AG09309 (cell line): ENCODE measurements at places on chromosomes 3 and 15.

- no peak for DNase-seq
Observed at GRCh38 chr3:5294356-5294755, 106.8 kb downstream of the EDEM1 start.

GRCh38 chr3:72317491-72317890 lies 530.8 kb downstream of the SHQ1 start:
- DNase-seq = no peak

GRCh38 chr3:27626596-27627118 lies 95.5 kb downstream of the EOMES start:
- no peak for DNase-seq

DNA sequence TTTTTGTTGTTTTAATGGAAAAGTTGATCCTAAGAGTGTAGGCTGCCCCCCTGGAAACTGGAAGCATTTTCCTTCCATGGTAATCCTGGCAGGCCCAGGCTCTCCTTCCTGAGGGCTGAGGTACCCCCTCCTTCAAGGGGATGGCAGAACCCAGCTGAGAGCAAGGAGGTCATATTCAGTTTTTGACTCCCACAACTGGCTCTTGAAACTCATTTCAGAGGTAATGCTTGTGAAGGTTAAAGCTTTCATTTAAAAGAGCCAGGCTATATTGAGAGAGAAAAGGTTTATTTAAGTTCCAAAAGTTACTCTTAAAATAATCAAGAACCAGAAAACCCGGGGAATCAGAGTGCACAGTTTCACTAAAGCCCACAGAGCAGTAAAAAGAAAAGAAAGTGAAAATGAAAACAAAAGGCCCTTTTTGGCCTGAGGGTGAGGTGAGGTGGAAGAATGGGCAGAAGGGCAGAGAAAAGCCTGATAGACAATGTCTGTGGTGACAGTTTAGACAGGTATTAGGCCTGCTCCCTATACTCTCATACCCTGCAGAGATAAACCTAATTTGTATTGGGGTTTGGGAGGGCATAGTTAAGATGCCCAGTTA lies 47.0 kb upstream of the RBP1 start:
- no peak for DNase-seq

- DNase-seq = no peak
Observed at GRCh38 chr15:29571792-29572431, 250.4 kb downstream of the TJP1 start.

DNA sequence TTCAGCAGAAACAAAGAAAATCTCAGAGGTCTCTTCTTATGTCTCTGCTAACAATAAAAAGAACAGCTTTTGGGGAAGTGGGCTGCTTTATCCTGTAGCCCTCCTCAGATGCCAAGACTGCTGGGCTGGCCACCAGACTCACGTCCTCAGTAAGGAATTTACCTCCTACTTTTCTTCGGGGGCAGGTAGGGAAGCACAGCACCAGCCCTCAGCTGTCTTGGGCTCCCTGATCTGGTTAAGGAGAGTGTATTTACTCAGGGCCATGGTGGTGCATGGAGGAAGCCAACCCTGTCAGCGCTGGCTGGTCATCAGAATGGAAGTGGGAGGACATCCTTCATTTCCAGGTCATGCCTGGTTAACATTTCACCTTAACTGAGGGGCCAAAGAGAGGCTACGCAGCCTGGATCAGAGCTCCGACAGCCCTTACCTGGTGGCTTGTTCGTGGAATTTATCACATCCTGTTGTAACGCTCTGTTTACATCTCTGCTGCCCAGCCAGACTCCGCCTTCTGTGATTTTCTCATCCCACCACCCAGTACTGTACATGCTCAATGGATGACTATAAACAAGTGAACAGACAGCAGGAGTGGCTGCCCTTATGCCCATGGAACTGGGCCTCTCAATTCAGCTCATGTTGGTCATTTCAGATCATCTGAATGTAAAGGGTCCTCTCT lies 108.3 kb downstream of the IGF2BP2 start:
- DNase-seq = no peak

DNA sequence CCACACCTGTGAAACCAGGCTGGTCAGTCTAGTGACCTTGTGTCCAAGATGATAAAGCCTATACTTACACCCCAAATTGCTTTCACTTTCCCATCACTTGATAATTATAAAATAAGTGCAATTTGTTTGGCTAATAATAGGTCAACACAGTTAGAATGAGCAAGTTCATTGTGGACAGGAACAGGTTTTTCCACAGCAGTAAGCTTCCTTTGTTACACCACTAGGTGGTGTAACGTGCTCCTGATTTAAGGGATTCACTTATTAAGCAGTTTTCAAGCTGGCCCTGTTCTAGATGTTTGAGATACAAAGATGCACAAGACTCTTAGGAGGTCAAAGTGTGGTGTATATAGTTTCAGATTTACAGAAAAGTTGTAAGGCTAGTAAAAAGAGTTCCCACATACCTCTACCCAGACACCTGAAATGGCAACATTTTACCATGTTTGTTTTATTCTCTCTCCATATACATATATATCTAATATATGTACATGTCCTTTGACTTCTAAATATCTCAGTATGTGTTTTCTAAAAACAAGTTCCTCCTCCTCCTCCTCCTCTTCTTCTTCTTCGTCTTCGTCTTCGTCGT lies 6.8 kb upstream of the MFSD1 start:
- DNase-seq = no peak

- no peak for DNase-seq
Observed at GRCh38 chr15:62026487-62027262, 33.6 kb downstream of the VPS13C start.

GRCh38 chr3:160980740-160981139 lies 124.4 kb downstream of the B3GALNT1 start:
- no peak for DNase-seq

DNA sequence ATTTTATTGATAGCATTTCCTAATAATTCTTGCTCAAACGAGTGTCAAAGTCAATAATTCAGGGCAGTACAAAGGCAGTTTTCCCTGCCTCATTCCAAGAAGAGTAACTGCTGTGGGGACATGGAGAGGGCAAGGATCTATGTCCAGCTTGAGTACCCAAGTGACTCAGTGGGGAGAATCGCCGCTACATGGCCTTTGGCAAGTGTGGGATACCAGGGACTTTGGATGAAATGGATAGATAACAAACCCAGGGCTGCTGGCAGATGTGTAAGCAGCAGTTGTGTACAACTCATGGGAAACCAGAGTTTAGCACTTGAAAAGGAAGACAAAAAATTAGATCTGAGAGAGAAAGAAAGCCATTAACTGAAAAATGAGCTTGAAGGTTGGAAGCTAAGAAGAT lies 122.2 kb upstream of the TRIM42 start:
- no peak for DNase-seq

DNA sequence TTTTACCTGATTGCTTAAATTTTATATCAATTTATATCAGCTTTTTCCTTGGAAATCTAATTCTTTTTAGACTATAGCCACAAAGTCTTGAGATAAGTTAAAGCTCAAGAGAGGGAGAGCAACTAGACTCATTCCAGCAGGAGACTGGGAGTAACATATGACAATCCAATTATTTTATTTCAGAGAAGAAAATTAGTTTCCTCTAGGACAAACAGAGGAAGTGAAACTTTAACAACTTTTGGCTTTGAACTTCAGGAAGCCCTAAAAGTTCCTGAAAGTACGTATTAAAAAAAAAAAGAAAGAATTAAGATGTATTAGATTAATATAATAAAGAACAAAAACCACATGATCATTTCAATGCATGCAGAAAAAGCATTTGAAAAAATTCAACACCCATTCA lies 13.9 kb upstream of the UBE2E2 start:
- DNase-seq = no peak

- no peak for DNase-seq
Observed at GRCh38 chr3:167653155-167653554, 587 bp downstream of the WDR49 start.

DNA sequence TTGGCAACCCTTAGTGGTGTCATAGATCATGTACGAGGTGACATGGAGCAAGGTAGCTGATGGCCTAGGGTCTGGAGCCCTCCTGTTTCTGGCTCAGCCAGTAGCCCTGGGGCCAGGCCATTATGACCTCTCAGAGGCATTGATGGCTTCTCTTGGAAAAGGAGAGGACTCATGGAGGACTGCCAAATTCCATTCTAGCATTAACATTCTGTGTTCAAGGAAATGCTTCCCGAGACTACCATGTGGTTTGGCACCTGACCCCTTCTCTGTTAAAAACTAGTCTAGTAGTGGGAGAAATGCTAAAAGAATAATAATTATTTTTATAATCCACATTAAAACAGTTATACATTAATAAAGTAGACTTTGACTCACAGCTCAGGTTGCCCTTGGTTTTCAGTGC lies 40.2 kb upstream of the ADAMTSL3 start:
- DNase-seq = no peak

DNA sequence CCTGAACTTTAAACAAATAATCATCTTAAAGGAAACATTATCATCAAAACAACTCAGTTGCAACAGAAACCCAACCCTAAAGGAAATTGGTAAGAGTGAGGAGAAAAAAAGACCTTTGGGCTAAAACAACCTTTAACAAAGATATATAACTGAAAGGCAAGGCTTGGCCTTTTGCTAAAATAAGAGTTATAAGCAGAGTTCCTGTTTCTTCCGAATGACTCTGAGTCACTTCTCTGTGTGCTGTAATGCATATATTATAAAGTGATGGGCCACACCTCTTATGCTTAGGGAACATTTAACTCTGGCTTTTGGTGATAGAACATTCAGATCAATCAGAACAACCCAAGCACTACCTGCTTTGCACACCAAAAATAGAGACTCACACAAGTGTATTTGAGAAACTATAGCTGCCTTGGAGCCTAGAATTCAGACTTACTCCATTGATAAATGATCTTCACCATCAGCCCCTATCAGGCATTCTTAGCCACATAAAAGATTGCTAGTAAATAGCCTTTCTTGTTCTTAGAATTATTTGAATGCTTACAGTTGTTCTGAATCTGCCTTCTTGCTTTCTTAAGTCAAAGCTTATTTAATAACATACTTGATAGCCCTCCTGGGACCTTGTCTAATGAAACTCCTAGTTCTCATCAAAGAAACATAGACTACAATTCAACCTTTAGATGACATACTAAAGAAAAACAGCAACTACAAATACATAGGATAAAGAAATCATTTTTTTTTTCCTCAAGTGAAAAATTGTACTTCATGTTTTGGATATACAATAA lies 294.2 kb upstream of the SEMA6D start:
- no peak for DNase-seq

DNA sequence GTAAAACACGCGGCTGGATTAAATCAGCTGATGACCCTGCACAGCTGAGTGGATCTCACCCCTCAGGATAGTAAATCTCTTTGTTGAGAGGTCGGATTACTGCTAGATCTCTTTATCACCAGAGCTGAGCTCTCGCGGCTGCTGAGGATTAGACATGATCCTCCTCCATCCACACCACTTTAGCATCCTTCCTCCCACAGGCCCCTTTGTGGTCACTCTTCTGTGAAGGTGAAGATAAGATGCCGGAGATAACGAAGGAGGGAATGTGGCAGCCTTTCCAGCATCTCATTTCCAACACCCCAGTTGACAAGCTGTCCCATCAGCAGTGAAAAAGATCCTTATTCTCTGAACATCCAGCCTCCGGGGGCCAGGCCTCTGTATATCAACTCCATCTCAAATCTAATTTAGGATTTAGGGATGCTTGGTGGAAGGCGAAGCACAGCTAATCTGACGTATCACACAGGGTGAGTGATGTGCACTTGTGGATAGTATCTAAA lies 47.5 kb upstream of the SELENOK start:
- no peak for DNase-seq

DNA sequence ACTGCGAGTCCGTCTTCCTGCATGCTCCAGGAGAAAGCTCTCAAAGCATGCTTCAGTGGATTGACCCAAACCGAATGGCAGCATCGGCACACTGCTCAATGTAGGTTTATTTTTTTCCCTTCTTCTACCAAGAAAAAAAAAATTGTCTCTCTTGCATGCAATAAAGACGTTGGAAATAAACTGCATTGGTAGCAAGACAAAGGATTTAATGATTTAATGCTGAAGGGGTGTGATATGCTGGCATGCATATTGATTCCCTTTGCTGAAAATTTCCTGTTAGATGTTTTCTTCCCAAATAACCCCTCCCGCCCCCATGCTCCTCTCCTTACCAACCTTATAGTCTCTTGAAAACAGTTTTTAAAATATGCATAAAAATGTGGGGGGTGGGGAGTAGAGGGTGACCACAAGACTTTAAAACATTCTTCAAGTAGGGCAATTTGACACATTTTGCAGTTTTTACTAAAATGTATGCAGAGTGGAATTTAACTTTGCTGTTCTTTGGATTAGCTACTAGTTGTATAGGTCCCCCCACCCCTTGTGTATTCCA lies 799 bp downstream of the RARB start:
- no peak for DNase-seq

DNA sequence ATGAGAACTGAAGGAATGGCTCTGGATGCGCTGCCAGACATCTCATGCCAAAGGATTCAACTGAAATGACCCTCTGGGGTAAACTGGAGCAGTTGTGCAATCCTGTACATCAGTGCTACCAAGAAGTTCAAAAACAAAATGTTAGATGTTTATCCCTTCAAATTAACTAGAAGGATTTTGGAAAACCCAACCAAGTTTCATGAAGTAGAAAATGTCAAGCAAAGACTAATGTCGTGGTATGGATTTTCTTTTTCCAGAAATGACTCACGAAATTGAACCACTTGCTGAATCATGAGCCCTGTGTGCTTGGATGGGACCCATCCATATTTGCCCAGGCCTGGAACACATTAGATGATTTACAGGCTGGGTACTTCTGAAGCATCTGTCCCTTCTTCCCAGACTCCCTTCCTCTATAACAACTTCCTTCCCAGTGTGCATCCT lies 101.6 kb downstream of the LRTM1 start:
- peak; percentile 16 for DNase-seq

GRCh38 chr15:86002444-86002843 lies 77.2 kb upstream of the AGBL1 start:
- no peak for DNase-seq

- DNase-seq = no peak
Observed at GRCh38 chr15:78540871-78541743, 863 bp downstream of the PSMA4 start.

DNA sequence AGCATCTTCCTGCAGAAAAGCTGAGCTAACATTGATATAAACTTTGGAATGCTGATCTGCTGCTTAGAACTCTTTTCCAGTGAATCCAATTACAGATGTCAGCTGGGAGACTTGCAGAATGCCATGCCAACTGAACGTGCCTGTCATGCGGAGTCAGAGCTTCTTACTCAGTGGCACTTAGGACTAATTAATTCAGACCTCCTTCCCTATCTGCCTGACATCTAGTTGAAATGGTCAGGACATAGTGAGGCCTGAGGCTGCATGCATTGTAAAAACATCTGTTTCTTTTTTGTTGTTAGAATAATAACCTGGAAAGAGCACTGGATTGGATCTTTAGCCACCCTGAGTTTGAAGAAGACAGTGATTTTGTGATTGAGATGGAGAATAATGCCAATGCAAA lies 112.6 kb downstream of the USP13 start:
- DNase-seq = no peak
